ENCODE measurements at places on chromosomes 16 and 17.

- no peak for DNase-seq
Observed at GRCh38 chr16:86628614-86629013, 50.3 kb downstream of the FOXL1 start.

GRCh38 chr17:72561266-72561665 lies 440.4 kb downstream of the SOX9 start:
- no peak for DNase-seq

DNA sequence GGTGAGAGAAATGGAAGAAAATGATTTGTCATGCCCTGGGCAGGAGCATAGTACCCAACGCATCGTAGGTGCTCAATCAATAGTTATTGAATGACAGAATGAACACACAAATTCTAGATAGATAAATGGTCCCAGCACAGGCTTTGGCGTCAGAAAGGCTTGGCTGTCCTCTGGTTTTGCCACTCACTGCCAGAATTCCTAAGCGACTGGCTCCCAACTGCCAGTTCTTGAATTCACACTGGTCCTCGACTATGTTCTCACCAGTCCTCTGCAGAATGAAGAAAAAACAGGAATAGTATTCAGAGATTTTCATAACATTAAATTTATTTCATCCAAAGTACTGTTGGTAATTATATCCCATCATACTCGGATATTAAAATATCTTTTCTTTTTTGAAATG lies 163.1 kb upstream of the NOL11 start:
- no peak for DNase-seq

- no peak for DNase-seq
Observed at GRCh38 chr17:69773081-69773480, 301.9 kb upstream of the KCNJ16 start.

DNA sequence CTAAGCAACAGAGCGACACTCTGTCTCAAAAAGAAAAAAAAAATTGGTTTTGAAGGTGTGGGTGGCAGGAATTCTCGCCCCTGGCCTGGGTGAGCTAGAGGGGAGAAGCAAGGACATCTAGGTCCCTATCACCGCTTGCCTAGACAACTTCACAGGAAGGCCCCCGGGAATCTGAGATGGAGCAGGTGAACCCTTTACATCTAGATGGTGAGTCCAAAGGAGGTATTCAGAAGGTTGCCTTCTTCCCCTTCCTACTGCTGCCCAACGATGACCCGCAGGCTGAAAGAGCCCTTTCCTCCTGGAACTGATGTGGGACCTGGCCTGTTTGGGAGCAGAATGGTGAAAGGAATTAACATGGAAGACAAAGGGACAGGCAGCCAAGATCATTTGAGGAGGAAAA lies 1.3 kb upstream of the CRYBA1 start:
- DNase-seq: no peak

GRCh38 chr17:38566666-38567031 lies 39.1 kb downstream of the SRCIN1 start:
- DNase-seq: no peak

DNA sequence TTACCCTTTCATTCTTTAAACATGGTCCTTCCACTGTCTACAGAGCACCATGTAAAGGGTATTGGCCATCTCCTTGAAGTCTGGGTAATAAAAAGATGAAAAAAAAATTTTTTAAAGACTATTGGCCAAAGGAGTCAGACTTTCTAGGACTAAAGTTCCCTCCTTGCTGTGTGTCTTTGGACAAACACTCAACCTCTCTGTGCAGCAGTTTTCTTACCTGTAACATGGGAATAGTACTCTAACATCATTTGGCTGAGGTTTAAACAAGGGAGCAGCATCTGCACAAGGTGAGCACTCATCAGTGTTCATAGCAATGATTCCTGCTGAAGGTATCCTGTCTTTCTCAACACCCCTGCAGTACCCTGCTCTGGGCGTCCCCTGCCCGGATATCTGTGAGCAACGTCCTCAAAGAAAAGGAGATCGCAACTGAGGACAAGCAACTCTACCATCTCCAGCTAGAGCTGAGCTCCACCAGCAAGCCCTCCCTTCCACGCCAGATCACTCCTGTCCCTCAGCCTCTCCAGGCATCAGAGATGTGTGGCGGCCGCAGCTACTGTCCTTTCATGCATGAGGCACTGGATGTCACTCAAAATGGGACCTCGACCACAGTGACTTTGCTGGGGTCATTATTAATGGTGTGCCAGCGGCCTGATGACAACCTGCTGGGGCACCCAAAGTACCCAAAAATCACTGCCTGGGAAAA lies 29.5 kb upstream of the RPH3AL start:
- DNase-seq: no peak
